Activated CD4-positive, alpha-beta memory T cell treated with anti-CD3 and anti-CD28 coated beads, Interleukin-2, amount 10 ng/mL, durations not matched to agents 7 days and 5 days (primary cell): ENCODE measurements at places on chromosomes 1 and 21.

- peak; percentile 32 for DNase-seq
These were observed 186.5 kb downstream of the FASLG start for GRCh38 chr1:172845371-172845770.

DNA sequence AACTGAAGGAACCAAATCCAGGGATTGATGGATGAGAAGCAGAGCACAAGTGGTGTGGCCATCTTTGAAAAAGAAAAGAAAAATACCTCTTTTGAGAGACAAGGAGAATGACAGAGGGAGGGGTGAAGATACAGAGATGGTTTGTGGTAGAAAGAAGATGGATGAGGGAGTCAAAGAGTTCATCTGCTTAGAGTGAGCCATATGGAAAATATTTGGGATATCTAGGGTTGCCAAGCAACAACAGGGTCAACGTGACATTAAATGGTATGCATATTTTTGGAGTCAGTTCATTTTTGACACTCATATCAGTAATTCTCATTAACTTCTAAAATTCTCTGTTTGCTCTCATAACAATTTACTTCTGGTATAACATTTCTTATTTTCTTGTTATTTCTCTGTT, 50.7 kb downstream of the MACF1 start:
- DNase-seq, result no peak

GRCh38 chr1:157580179-157580827, 17.6 kb downstream of the FCRL4 start:
- no peak for DNase-seq

DNA sequence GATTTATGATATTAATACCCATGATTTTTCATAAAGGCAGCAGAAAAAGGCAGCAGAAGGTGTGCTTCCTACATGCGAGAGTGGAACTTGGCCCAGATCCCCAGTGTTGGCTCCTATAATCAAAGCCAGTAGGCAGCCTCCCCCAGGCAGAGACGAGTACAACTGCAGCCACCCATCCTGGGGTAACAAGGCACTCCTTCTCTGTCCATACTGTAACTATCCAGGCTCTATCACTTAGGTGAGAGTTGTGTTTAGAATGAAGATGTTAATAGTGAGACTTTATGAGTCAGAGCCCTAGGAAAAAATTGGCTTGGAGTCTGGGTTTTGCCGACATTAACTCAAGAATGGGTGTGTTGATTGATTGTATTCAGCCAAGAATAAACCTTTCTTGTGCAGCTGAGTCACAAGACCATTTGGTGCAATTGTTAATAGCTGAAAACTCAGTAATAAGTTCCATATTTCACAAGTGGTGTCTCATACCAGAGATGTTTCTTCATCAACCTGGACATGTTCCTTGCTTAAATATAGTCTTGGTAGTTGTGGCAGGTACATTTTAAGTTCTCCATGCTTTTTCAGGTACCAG, 322.3 kb downstream of the DUSP10 start:
- no peak for DNase-seq

DNA sequence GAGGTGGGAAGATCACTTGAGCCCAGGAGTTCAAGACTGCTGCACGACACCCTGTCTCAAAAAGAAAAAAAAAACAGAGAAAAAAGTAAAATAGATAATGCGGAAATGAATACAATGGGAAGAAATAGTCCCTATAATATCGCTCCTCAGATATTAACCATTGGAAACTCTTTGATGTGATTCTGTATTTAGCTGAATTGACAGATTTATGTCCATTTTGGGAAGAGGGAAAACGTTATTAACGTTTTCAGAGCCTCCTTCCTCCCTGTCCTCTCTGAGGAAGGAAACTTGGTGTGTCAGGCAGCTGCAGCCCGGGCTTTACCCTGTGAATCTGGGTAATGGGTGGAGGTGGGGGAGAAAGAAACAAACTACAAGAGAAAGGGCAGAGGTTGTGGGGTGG, 61.6 kb upstream of the ECE1 start:
- DNase-seq, result no peak

GRCh38 chr1:183653876-183654451, 848 bp upstream of the APOBEC4 start:
- DNase-seq, result no peak

DNA sequence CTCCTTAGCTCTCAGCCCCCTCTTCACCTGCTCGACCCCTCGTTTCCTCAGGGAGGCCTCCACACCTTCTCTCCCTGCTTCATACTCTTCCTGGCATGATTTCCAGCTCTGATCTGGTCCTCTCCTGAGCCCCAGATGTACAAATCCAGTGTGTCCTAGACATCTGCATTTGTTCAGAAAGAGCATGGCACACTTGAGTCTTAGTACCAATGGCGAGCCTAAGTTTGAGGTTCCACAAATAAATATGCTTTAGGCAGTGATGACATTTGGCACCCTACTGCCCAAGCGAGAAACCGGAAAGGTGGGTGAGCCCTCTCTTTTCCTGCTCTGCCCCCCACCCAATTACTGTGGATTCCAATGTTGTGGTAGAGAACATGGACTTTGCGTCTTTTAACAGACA, 34.0 kb downstream of the ATP1A1 start:
- DNase-seq, result no peak

- no peak for DNase-seq
These were observed at the start of gene CLDN14 for GRCh38 chr21:36479415-36480402. TSS of gene CLDN14 (minus strand) at chr21:36480122. CDS start at chr21:36461695, 18,427 bp downstream.

- DNase-seq, result no peak
These were observed 6.1 kb downstream of the CYP4B1 start for GRCh38 chr1:46804926-46805325.

DNA sequence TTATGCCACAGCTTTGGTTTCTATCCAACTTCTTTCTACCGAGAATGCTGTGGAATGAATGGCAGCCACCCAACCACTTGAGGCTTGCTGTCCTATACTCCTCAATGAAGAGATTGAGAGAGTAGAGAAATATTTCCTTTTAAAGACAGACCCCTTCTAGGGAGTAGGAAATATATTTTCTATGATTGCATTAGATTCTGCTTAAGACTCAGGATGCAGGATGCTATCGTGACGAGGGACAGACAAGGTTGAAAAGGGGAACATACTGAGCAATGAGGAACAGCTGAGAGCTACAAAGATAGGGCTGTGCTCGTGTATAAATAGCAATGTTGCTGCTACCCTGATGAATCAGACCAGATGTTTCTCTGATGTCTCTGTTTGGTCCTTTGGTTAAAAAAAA, 7.1 kb upstream of the RASAL2 start:
- no peak for DNase-seq

DNA sequence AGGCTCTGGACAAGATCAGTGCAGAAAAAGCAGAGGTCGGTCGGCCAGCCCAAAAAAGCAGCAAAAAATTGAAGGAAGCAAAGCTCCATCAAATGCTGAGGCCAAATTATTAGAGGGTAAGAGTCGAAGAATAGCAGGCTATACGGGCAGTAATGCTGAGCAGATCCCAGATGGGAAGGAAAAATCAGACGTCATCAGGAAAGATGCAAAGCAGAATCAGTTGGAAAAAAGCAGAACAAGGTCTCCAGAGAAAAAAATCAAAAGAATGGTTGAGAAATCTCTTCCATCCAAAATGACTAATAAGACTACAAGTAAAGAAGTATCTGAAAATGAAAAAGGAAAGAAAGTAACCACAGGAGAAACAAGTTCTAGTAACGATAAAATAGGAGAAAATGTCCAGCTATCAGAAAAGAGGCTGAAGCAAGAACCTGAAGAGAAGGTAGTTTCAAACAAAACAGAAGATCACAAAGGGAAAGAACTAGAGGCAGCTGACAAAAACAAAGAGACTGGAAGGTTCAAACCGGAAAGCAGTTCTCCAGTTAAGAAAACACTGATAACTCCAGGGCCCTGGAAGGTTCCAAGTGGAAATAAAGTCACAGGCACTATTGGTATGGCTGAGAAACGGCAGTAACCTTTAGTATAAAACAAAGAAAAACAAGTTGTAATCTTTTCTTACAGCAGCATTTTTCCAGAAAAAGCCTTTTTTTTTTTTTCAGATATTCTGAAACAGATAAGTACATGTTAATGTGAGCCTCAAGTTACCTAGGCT, 75.7 kb downstream of the PHTF1 start:
- no peak for DNase-seq

- DNase-seq, result no peak
These were observed 38.3 kb downstream of the CD34 start for GRCh38 chr1:207872621-207873020.

- no peak for DNase-seq
These were observed 11.1 kb upstream of the KCNE1 start for GRCh38 chr21:34523019-34523555.

- no peak for DNase-seq
These were observed 159.2 kb upstream of the C1orf174 start for GRCh38 chr1:4059270-4059669.

GRCh38 chr1:15064217-15064929, 89.2 kb upstream of the TMEM51 start:
- no peak for DNase-seq

GRCh38 chr1:115725600-115725999, 42.9 kb downstream of the CASQ2 start:
- DNase-seq, result no peak

- DNase-seq, result no peak
These were observed 3.2 kb downstream of the B3GALNT2 start for GRCh38 chr1:235500971-235501540.

DNA sequence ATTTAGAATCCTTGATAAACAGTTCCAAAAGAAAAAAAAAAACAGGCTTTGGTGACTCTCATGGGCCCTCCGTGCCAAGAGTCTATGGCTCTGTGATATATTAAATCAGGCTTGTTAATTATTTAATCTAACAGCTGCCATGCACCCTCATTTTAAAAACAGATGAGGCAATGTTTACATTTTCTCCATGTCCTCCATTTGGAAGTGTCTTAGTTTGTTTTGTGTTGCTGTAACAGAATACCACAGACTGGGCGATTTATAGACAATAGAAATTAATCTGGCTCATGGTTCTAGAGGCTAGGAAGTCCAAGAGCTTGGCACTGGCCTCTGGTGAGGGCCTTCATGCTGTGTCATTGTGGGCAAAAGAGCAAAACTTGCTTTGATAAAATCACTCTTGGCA, 58.0 kb downstream of the B3GALT5 start:
- DNase-seq, result no peak

- no peak for DNase-seq
These were observed 72.8 kb downstream of the XCL2 start for GRCh38 chr1:168470901-168471431.

DNA sequence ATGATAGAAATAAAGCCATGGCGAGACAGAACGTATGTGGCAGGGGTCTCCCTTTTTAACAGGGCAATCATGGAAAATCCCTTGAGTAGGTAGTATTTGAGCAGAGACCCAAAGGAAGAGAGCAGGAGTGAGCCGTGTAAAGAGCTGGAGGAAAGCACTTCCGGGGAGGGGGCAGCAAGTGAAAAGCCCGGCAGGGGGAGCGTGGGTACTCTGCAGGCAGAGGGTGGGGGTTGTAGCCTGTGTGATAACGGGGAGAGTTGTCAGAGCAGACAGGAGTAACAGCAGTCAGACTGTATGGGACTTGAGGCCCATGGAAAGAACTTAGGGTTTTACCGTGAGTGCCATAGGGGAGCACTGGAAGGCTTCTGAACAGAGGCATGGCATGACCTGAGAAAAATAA, 51.1 kb upstream of the LDLRAP1 start:
- DNase-seq, result no peak

DNA sequence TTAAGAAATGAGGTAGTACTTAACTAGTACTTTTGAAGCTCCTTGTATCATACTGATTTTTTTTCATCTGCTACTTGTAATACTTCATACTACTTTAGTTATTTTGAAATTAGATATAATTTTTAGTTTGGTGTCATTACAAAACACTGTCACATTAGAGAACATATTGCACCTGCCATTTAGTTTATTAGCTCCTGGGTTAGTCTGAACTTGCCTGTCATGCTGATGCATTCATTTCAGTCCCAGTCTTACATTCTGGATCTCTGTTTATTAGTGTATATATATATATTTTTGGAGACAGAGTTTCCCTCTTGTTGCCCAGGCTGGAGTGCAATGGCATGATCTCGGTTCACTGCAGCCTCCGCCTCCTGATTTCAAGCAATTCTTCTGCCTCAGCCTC, 50.3 kb downstream of the DYRK1A start:
- DNase-seq, result no peak

- no peak for DNase-seq
These were observed 37.3 kb upstream of the PGD start for GRCh38 chr1:10361515-10361914.

DNA sequence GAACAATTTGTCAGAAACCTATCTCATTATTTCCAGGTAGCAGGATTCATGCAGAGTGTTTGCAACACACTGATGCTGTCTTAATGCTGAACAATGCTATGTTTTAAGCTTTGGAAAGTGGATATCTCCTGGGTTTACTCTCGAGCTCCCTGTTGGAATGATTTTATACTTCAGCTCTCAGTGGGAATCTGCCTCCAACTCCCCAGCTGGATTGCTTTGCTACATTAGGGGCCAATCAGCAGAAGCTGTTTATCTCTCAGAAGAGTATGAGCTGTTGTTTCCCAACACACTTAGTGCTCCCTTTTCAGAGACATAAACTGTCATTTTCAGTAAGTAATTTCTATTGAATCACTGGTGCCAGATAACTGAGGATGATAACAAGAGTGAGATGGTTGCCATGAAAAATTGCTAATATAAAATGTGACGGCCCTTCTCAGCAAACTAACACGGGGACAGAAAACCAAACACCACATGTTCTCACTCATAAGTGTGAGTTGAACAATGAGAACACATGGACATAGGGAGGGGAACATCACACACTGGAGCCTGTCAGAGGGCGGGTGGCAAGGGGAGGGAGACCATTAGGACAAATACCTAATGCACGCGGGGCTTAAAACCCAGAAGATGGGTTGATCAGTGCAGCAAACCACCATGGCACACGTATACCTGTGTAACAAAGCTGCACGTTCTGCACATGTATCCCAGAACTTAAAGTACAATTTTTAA, 265.9 kb upstream of the RUNX1 start:
- DNase-seq, result no peak

GRCh38 chr1:233656687-233657086, 42.8 kb downstream of the KCNK1 start:
- DNase-seq, result no peak

GRCh38 chr1:204991342-204991844, 51.6 kb upstream of the CNTN2 start:
- no peak for DNase-seq

GRCh38 chr1:202268032-202268431, 73.7 kb downstream of the UBE2T start:
- DNase-seq, result no peak
